Fibroblast of the aortic adventitia (primary cell): ENCODE measurements at places on chromosomes 13 and 19. TPM values are rescaled to one million over a fixed set of nuclear protein-coding genes. Genes with fewer than 3 reads are reported as not detected.

DNA sequence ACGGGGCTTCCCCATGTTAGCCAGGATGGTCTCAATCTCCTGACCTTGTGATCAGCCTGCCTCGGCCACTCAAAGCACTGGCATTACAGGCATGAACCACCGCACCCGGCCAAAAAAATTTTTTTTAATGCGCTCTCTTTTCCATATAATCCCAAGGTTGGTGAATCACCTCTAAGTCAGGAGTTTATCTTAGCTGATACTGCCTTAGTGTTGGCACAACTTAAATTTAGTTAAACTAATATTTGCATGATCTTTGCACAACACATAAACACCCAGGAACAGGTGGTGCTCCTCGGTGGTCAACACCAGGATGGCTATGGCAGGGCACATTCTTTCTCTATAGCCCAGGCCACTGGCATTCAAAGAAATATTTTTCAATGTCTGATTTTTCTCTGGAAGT is 24.1 kb upstream of the PSG7 start:
- no peak for DNase-seq

DNA sequence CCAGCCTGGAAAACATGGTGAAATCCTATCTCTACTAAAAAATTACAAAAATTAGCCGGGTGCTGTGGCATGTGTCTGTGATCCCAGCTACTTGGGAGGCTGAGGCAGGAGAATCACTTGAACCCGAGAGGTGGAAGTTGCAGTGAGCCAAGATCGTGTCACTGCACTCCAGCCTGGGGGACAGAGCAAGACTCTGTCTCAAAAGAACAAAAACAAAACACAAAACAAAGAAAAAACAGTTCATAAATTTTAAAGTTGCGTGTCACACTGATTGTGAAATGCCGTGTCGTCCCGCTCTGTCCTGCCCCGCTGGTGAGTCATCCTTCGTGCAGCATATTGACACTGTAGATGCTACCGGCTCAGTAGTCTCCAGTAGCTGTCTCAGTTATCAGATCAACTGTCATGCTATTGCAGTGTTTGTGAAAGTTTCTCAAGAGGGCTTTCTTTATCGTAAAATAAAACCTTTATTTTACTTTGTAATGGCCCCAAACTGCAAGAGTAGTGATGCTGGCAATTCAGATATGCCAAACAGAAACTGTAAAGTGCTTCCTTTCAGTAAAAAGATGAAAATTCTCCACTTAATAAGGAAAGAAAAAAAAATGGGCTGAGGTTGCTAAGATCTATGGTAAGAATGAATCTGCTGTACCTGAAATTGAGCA is 36.4 kb upstream of the IGFL1 start:
- peak; percentile 38 for DNase-seq

DNA sequence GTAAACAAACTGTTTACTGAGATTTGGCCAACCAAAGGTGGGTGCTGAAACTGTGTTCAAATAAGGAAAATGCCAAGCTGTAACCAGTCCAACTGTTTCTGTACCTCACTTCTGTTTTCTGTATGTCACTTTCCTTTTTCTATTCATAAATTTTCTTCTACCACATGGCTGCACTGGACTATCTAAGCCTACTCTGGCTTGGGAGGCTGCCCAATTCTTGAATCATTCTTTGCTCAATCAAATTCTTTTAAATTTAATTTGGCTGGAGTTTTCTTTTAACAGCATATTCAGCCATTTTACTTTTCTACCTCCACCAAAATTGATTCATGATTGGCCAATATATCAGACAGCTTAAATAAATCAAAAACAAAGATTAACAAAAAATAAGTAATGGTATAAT is 1575.5 kb upstream of the SPRY2 start:
- no peak for DNase-seq

The PLA2G4C gene
- total RNA-seq: 6.3 and 23.6 TPM in 2 replicates
